ENCODE measurements at places on chromosomes 7 and 10.

DNA sequence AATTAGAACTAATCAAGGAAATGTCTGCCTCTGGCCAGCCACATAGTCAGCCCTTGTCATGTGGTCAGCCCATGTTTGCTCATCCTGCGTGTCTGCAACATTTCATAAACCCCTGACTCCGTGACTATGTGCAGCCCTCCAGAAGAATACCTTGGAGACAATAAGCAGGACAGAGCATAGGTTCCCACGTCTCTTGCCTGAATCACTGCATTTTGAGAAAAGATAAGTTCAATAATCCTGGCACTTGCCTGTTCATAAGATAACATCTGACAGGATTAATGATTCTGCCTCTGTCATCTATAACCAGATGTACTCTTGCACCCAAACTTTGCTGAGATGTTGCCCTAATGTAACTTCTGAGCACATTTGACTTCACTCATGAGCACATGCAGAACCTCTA is 78.4 kb downstream of the AKR1D1 start:
- DNase-seq: no peak

DNA sequence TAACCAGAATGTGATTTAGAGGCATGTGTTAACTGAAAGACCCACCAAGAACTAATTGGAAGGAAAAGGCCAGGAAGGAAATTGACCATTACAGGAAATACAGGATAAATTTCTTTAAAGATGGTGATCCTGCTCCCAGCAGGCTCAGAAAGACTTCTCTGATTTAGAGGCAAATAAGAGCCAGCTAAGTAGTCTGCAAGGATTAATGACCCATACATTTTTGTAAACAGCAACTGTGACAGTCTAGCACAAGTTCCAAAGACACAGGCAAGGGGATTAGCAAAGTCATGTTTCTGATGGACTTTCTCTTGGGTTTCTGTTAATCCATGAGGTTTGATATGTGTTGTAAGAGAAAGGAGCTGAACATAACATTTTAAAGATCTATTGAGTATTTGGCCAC is 425.0 kb downstream of the HTR7 start:
- no peak for DNase-seq

DNA sequence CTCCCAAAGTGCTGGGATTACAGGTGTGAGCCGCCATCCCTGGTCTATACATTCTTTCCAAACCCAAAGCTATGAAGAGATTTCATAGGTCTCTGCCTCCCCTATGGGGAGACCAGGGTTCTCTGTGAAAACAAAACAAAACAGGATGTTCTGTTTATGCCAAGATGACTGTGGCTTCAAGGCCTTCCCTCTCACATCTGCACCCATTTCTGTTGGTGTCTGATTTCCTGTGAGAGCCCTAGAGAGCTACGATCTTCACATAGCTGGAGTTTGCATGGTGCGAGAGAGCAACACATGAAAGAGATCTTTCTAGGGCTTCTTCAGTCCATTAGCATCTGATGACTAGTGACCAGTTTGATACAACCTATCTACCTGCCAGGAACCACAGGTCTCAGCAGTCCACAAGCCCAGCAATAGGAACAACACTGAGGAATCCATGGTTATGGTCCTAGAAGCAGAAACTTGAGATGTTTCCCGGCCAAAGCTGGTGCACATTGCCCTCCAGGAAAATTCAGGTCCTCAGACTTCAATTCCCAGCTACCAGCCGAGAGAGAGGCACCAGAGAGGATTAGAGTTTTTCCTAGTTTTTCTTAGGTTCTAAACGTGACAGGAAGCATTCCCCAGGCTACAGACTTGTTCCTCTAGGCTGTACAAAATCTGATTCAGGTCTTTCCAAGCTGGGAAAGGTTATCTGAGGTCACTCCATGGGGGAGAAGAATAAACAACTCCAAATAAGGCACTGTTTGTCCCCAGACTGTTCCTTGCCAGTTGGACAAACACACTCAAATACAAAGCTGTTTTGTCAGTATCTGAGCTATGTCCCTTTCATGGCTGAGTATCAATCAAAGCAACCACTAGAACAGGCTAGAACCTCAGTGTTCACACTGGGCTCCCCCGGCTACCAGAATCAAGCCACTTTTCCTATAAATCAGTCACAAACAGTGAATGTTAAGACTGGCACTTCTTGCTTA is 259.7 kb downstream of the CALN1 start:
- no peak for DNase-seq

DNA sequence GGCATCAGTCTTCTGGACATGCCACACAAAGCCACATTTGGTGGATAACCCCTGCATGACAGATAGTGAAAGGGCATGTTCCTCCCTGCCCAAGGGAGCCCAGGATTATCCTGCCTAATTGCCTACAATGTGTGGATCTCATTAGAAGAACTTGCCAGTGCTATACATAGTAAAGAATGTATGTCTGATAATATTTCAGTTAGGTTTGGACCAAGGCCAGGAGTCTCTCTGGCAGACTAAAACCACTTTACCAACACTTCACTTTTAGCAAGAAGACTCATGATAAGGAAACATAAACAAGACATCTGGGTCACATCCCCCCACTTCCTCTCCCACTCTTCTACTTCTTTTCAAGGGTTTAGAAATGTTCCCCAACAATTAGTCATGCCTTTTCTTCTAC is 196.7 kb downstream of the MTERF1 start:
- peak; percentile 36 for DNase-seq

DNA sequence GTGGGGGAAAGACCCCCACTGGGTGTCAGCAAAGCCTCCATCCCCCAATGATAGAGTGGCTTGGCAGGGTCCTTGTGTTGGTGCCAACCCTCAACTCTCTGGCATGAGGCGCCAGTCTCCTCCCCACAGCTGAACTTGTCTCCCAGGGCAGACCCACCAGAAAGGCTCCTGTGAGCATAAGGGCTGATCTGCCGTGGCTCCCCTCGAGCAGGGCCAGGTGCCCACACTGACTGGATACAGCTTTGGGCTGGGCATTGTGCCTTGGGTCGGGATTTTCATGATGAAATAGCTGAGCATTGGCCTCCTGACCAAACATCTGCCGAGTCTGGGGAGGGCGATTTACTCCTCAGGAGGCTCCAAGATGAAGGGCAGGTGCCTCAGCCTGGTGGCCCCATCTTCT is 68.1 kb upstream of the NPTX2 start:
- DNase-seq: no peak

GRCh38 chr7:127822822-127823508 is 171.0 kb downstream of the SND1 start:
- peak; percentile 91 for DNase-seq

DNA sequence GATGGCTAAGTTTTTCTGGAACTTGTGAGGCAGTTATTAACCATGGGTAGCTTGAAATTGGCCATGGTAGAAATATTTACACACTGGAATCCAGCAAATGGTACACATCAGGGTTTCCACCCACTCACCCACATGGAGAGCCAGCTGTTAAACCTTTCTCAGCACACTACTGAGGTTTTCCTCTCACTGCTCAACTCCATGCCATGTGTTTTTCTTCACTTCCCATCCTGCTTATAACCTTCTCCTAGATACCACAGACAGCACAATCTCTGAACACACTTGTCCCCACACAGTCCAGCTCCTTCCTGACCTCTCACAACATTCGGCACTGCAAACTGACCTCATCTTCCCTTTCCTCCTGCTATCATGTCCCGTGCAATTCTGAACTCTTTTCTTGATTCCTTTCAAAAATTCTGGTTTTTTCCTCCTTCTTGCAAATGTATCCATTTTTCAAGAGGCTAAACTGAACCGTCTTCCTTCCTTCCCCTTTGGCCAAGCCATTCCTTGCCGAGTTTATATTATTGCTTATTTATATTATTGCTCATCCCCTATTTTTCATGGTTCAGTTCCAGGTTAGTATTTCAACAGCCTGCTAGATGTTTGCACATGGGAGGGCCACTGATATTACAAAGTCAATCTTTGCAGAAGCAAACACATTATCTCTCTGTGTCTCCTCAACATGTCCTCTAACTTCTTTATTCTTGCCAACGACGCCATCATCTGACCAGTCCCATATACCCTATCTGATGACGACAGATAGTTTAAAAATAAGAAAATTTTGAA is 606.4 kb downstream of the SORCS1 start:
- DNase-seq: peak; percentile 36
